Epithelial cell of alveolus of lung (primary cell): ENCODE measurements at places on chromosomes 6 and 20. TPM values are rescaled to one million over a fixed set of nuclear protein-coding genes. Genes with fewer than 3 reads are reported as not detected.

CFAP206 gene
- 0.39 TPM in 1 of 2 replicates, not detected in the other for total RNA-seq

AFDN gene
- 21.7 and 32.8 TPM in 2 replicates for total RNA-seq

RAET1G gene
- 0.13 and 0.24 TPM in 2 replicates for total RNA-seq

ABHD16B gene
- not detected in 2 replicates for total RNA-seq
